ENCODE measurements at places on chromosomes 4 and X.

GRCh38 chr4:54548831-54549460, 108.8 kb upstream of the KIT start:
- no peaks in the 10 kb centered on the region for H3K36me3 ChIP-seq
- no peak overlapping the region for H3K4me3 ChIP-seq
- H3K4me1 ChIP-seq, result peaks cover 24% of the 10 kb centered on the region
- no peak for DNase-seq
- no peaks in the 10 kb centered on the region for H3K27me3 ChIP-seq

DNA sequence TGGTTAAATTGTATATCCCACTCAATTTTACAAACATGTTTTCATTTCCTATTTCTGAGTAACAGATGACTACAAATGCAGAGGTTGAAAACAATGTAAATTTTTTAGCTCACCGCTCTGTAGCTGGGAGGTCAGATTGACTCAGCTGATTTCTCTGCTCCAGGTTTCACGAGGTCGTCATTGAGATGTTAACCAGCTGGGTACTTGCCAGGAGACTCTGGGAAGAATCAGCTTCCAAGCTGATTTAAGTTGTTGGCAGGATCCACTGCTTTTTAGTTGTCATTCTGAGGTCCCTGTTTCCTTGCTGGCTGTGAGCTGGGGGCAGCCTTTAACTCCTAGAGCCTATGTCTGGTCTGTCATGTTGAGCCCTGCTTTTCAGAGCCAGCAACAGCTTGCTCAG, 864.3 kb upstream of the AGA start:
- no peaks in the 10 kb centered on the region for H3K36me3 ChIP-seq
- no peak overlapping the region for H3K27ac ChIP-seq
- no peaks in the 10 kb centered on the region for H3K27me3 ChIP-seq
- no peak for DNase-seq

DNA sequence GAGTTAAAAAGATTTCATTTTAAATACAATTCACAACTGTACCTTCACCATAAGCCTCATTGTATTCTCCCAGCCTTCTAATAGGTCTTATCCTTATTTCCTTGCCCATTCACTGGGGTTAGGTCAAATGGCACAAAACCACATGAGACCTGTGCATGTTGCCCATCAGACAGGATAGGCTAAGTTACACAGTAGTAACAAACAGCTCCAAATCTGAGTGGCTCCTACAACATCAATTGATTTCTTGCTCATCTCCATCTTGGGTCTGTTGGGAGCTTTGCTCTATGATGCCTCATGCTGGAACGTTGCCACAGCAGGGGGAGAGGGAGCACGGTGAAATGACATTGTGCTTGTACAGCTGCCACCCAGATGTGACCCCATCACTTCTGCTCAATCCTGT, 70.6 kb downstream of the DHX15 start:
- H3K27ac ChIP-seq, result no peak overlapping the region
- no peak overlapping the region for H3K4me3 ChIP-seq
- H3K36me3 ChIP-seq, result peaks cover 35% of the 10 kb centered on the region
- DNase-seq, result no peak

DNA sequence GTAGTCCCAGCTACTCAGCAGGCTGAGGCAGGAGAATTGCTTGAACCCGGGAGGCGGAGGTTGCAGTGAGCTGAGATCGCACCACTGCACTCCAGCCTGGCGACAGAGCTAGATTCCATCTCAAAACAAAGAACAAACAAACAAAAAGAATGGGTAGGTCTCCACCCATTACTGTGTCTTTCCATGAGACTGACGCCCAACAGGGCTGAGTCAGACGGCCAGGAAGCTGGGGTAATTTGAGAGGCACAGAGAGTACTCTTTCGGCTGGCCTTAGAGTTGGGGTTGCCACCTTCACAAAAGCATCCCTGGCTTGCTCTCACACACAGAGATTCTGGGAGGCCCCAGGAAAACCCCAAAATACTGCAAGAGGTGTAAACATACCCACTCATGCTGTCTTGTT, 72.0 kb upstream of the DHRSX start:
- H3K4me1 ChIP-seq, result peaks cover 2% of the 10 kb centered on the region
- no peak overlapping the region for H3K27ac ChIP-seq
- H3K36me3 ChIP-seq, result no peaks in the 10 kb centered on the region
- H3K27me3 ChIP-seq, result no peaks in the 10 kb centered on the region
- H3K4me3 ChIP-seq, result no peak overlapping the region

DNA sequence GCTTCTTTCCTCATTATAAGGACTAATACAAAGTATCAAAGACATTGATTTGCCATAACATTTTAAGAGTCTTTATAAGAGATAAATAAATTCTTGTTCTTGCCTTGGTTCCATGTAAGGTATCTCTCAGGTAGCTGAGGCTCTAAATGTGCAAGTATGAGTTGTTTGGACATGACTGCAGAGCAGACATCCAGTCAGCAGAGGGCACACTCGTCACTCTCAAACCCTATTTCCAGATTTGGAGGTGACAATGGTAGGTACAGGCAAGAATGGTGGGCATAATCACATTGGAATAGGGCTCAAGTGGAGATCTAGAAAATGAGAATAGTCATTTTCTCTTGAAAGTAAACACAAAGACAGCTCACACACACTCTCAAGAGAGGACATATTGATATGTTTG, 133.3 kb upstream of the ZIC3 start:
- DNase-seq, result peak; percentile 18
- no peak overlapping the region for H3K27ac ChIP-seq
- peaks cover 6% of the 10 kb centered on the region for H3K27me3 ChIP-seq
- no peak overlapping the region for H3K4me3 ChIP-seq
- H3K4me1 ChIP-seq, result no peaks in the 10 kb centered on the region
- H3K36me3 ChIP-seq, result no peaks in the 10 kb centered on the region

DNA sequence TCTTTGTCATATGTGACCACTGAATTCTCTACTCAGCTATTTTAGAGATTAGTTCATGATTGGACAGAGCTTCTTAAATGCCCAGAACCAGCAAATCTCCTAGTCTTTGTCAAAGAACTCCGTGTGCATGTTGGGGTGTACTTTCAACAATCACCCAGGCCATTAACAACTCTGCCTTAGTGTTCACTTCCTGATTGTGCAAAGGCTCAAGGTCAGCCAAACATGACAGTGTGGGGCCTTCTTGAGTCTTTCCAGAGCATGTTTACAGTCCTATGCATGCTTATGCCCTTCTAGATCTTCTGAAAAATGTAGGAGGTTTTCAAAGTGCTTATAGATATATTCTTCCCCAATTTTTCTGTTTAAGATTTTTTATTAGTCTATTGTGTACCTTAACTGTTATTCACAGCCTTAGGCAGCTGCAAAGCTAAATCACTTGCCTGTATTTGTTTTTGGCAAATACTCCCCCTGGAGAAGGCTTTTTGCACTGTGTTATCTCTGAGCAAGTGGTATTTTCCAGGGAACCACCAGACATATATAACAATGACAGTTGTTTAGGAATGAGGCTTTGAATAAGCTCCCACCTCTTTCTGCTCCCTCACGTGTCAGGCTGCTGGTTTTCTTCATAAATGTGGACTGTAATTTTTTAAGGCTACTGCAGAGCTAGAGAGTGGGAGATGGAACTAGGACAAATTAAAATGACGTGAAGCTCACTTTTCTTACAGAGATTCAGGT, 24.0 kb upstream of the DRP2 start:
- peaks cover 6% of the 10 kb centered on the region for H3K4me1 ChIP-seq
- H3K36me3 ChIP-seq, result no peaks in the 10 kb centered on the region
- no peaks in the 10 kb centered on the region for H3K27me3 ChIP-seq
- no peak overlapping the region for H3K4me3 ChIP-seq

GRCh38 chr4:152301381-152301780, 234.5 kb downstream of the FBXW7 start:
- peaks cover 16% of the 10 kb centered on the region for H3K27me3 ChIP-seq
- DNase-seq, result no peak
- no peak overlapping the region for H3K4me3 ChIP-seq
- H3K36me3 ChIP-seq, result no peaks in the 10 kb centered on the region
- H3K27ac ChIP-seq, result no peak overlapping the region

DNA sequence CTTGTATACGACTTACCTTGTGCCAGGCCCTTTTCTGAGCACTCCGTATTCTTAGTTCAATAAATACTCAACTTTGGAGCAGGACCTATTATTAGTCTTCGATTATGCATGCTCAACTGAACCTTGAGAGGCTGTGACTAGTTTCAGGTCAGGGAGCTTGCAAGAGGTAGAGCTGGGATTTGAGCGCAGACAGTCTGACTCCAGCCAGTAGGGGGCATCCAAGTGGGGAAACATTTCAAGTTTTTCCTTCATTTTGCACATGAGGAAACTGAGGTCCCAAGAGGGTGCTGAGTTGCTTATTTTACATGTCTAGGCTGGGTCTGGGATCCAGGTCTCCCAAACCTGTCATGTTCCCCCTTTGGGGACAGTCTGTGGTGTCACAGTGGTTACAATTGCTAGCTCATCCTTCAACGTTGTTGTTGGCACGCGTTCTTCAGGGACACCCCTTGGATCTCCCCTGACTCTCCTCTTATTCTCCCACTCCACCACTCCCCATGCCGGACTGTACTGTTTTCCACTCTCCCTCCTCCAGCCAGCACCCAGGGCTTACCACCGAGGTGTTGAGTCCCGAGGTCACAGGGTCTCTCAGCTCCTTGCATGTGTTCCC, 6.7 kb upstream of the PRICKLE3 start:
- peaks cover 38% of the 10 kb centered on the region for H3K4me1 ChIP-seq
- H3K27ac ChIP-seq, result peak overlapping the region; percentile 63
- no peaks in the 10 kb centered on the region for H3K36me3 ChIP-seq

DNA sequence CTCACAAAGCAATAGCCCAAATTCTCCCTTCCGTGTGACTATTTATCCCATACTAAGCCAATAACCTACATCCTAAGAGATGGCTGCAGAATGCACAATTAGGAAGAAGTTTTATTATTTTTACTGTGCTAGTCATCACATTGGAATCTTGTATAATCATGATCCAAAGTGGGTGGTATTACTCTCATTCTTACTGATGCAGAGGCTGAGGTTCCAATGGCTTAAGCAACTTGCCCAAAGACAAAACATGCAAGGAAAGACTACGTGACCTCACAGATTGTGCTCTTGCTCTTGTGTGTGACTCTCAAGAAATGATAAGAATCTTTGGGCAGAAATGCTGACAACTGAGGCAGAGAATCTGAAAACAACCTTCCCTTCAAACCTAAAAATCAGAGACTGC, 212.2 kb downstream of the LDB2 start:
- H3K36me3 ChIP-seq, result no peaks in the 10 kb centered on the region
- H3K4me1 ChIP-seq, result no peaks in the 10 kb centered on the region
- H3K27ac ChIP-seq, result no peak overlapping the region
- no peak overlapping the region for H3K4me3 ChIP-seq

DNA sequence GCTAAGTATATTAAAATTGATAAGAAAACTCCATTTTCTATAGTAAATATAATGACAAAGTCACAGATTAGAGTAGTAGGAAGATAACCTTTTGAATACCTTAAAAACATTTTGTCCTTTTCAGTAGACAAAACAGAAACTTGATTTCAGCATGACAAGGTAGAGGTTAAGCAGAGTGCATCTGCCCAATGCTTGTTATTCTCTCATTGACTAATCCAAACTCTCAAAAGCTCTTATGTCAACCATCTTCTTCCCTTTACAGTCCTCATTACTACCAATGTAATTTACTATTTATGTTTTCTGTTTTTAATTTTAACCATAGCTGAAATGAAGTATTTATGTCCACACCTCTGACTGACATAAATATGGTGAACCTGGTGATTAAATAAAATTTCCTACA, 11.1 kb downstream of the NIPAL1 start:
- H3K4me1 ChIP-seq, result no peaks in the 10 kb centered on the region
- DNase-seq, result no peak
- H3K36me3 ChIP-seq, result no peaks in the 10 kb centered on the region
- no peak overlapping the region for H3K4me3 ChIP-seq

DNA sequence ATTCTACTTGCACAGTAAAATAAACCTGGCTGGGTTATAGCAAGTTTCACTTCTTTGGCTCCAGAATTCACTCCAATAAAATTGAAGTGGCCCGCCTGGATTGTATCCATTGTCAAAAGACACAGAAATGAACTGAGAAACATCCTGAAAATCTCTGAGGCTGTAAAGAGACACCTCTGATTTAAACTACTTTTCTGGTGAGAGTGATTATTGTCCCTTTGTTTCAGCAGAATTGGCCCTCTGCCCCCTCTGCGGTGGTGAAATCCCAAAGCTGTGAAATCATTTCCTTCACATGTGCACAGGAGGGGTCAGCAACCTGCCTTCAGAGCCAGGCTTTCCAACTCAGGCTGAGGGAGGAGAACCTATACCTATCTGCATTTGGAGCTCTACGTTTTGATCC, 23.0 kb downstream of the GAB3 start:
- H3K36me3 ChIP-seq, result peaks cover 24% of the 10 kb centered on the region
- peaks cover 19% of the 10 kb centered on the region for H3K4me1 ChIP-seq
- no peak overlapping the region for H3K4me3 ChIP-seq
- no peak overlapping the region for H3K27ac ChIP-seq

- no peak overlapping the region for H3K4me3 ChIP-seq
- no peak for DNase-seq
- no peaks in the 10 kb centered on the region for H3K36me3 ChIP-seq
- no peaks in the 10 kb centered on the region for H3K4me1 ChIP-seq
- no peak overlapping the region for H3K27ac ChIP-seq
- H3K27me3 ChIP-seq, result no peaks in the 10 kb centered on the region
Measured at GRCh38 chr4:18556402-18556801, 534.8 kb upstream of the LCORL start.

GRCh38 chrX:128650326-128650725, 598.1 kb upstream of the ACTRT1 start:
- no peak overlapping the region for H3K4me3 ChIP-seq
- no peaks in the 10 kb centered on the region for H3K36me3 ChIP-seq
- no peak for DNase-seq
- no peaks in the 10 kb centered on the region for H3K27me3 ChIP-seq
- H3K27ac ChIP-seq, result no peak overlapping the region
